ENCODE measurements at places on chromosomes 1 and 21.

- no peak for DNase-seq
Observed at GRCh38 chr1:90926971-90927370, 94.9 kb downstream of the ZNF644 start.

DNA sequence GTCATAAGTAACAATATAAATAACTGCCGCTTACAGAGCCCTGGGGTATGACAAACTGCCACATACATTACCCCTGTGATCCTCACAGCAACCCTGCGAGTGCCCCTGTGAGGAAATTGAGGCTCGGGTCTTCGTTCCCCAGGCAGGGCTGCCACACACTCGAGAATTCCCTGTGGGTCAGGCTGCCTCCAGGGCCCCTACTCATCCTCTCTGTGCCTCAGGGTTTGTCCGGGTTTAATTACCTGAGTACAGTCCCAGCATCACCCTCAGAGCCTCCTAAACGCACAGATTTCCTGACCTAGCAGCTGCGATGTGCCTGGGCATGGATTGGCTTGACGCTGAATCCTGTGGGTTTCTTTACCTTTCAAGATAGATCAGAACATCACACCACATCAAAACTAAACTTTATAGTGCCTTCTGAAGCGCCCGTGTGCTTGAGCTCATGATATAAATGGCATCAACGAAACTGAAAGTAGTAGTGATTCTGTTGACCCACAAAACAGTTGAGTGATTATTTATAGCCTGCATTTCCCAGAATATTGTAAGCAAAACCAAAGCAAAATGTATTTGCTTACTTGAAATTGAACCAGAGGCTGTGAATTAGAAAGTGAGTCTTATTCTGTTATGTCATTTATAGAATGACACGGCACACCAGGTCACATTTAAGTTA, 14.0 kb downstream of the SLC37A1 start:
- DNase-seq: no peak

- no peak for DNase-seq
Observed at GRCh38 chr21:19440792-19441655, 1037.4 kb upstream of the TMPRSS15 start.

GRCh38 chr1:65083263-65083896, 64.6 kb upstream of the AK4 start:
- DNase-seq: no peak

All from esophagus muscularis mucosa (tissue), 4 donors.